C1 segment of cervical spinal cord (tissue), 14 donors: ENCODE measurements at places on chromosomes 12 and 14.

DNA sequence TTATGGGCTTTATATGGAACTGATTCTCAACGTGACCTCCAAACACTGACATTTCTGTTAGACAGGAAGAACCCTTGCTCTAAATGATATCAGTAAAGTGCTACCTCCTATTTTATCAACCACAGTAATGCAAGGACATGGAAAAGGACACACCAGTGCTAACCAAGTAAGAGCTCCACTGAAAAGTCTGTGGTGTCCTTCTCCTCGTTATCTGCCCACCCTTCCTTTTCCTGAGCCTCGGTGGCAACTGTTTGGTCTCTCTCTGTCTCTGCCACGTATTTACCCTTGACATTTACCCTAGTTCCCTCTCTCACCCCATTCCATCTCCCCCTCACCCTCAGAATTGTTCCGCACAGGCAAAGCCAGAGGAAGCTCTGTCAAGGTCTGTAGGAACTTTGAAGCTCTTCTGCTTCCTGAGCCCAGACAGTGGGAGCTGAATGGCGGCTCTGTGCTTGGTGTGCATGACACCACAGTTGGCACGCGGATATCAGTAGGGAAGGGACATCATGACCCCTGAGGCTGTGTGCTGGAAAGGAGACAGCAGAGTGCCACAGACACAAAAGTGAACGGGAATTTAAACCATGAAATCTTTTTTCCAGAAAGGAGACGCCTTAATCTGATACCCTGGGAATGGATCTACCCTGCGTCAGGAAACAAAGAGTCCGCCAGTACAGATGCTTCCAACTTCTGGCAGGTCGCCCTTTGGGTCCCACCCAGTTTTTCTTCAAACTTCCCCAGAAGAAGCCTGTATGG is 50.8 kb downstream of the NTN4 start:
- DNase-seq, result peak; percentile 2

DNA sequence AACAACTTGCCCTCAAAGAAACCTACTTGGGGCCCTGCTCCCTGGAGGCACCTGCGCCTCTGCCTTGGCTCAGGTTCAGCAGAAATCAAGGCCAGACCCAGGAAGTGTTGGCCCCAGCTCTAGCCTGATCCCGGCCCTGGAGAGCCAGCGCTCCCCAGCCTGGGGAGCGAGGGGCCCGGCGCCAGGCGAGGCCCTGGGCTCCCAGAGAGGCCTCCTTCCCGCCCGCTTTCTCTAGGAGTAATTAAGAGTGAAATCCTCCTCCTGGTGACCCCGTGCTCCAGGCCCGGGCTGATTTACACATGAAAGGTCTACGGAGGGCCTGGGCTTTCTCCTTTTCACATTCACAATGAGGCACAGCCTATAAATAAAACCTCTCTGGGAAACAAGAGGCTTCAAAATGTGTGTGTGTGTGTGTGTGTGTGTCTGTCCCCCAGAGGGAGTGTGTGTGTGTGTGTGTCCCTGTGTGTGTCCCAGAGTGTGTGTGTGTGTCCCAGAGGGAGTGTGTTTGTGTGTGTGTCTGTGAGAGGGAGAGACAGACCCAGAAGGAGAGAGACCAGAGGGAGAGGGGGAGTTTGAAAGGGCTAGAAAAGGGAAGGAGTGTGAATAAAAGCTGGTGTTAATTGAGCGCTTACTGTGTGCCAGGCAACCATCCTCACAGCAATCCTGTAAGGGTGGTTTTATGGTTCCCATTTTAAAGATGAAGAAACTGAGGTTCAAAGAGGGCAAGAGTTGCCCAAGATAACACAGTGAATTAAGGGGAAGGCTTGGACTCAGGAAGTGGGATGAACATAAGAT is 23.8 kb upstream of the COX6A1 start:
- peak; percentile 33 for DNase-seq

DNA sequence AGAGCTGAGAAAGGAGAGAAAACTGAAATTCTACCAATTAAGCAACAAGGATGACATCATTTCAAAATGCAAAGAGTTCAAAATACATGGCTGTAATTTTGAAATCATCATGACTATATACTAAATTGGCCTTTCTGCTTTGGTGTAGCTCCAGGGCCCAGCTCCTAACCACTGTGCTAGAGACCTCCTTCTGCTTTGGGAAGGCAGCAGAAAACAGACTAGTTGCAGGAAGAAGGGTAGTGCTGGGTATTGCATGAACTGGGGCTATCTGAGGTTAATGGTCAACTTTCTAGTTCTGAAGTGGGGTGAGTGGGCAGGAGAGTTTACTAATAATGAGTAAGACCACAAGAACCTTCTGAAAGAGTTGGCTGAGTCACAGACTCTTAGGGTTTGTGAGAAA is 66.2 kb downstream of the PTGER2 start:
- no peak for DNase-seq

DNA sequence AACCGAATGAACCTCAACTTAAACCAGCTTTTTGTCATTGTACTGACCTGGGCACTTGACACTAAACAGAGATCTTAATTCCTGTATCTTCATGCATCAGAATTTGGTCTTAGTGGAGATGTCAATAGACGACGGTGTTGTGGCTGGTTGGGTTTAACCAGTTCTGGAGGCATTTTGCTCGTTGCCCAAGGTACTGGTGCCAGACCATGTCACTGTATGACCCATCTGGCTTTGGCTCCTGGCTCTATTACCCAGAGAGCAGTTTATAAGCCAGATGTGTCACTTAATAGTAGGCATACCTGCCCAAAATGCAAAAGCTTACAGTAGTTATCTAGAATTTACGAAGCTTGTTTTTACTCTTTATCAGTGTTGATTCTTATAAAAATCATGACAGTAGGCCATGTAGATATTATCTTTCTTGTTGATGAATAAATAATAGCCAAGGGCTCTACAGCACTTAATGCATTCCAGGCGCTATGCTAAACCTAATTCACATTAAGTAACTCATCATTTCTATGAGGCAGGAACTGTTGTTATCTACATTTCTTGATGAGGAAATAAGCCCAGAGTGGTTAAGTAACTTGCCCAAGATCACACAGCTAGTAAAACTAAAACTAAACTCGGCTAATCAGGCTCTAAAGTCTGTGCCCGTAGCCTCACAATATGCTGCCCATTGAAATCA is 179.7 kb upstream of the HIF1A start:
- DNase-seq, result no peak

- DNase-seq, result no peak
Measured at GRCh38 chr12:49744363-49744885, 3.1 kb downstream of the TMBIM6 start.

DNA sequence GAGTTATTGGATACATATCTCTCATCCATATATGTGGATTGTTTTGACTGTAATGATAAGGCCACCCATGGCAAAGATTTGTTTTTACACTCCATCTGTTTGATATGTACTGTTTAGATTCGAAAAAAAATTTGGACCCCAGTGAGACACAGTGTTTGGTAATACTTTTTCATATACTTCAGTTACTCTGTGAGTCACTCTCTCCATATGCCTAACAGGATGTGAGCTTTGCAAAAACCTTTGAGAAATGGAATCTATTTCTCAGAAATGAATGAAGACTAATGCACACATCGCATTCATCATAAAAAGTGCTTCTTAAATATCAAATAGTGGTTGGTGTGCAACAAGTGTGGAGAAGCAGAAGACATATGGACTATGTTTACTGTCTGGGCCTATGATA is 781.5 kb downstream of the SLC6A15 start:
- DNase-seq, result no peak

DNA sequence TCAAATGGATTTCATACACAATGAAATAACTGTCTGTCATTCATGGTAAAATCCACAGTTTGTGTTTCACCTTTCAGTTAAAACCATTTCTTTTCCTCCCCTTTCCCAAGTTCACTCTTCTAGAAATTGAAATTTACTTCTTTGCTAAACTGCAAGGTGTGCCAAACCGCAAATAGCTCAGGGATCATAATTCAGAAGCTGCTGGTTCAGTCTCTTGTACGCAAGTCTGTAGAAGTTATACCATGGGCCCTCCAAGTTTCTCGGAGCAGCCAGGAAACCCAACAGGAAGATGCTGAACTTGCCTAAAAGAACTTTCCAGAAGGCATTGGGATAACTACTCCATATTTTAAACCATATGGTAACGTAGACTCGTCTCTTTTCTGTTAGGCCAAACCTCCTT is 268.9 kb downstream of the FLRT2 start:
- no peak for DNase-seq

GRCh38 chr14:85595981-85596380 is 66.0 kb downstream of the FLRT2 start:
- DNase-seq, result no peak

GRCh38 chr12:93366422-93366821 is 11.3 kb upstream of the NUDT4 start:
- no peak for DNase-seq

DNA sequence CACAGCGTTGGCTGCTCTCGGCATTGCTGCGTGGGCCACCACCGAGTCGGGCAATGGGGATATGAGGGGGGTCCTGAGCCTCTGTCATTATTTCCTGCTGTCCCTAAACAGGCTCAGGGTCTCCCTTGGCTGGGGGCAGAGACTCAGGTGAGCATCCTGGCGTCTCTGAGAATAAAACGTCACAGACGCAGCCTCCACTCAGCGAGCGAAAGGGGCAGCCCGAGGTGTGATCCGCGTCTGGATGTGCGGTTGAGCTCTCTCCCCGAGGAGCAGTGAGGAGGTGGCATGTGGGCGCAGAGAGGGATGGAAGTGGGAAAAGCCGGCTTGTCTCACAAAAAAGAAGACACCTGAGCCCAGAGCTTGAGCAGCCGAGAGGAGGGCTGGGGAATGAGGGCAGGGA is 62.6 kb downstream of the GALNT9 start:
- no peak for DNase-seq

GRCh38 chr12:3596703-3597415 is 105.9 kb downstream of the PRMT8 start:
- no peak for DNase-seq

- DNase-seq, result no peak
Measured at GRCh38 chr12:52366738-52367485, at the start of gene KRT85. Gene KRT85, minus strand, starts transcription at chr12:52367481. Its CDS starts 76 bp downstream, at chr12:52367405.

DNA sequence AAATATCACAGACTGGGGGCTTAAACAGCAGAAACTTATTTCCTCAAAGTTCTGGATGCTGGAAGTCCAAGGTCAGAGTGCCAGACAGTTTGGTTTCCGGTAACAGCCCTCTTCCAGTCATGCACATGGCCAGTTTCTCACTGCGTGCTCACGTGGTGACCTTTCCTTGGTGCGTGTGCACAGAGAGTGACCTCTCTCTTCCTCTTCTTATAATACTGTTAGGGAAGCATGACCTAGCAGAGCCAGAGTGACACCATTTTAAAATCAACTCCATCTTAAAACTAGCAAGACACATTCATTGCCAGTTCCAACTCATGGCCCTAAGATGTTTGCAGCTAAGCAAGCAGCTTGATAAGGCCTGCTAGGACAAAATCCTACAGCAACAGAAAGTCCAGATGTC is 221.5 kb upstream of the DAAM1 start:
- no peak for DNase-seq

GRCh38 chr14:85533023-85533860 is 3.3 kb downstream of the FLRT2 start:
- DNase-seq, result no peak

- no peak for DNase-seq
Measured at GRCh38 chr12:105561546-105562198, 231.2 kb downstream of the C12orf75 start.

DNA sequence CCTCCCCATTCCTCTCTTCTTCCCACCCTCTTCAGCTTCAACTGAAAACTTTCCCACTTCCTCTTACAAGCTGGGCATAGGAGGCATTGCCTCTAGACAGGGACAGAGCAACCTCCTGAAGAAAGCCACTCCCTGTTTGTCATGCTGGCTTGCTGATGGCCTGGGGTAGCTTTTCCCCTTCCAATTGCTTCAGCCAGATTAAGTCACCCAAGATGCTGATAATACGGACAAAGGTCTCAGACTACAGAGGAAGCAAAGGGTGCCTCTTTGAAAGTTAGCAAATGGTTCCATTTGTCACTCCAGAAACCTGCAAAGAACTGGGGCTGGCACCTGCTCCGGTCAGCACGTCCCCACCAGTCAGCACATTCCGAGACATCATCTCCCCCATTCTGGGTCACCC is 6.0 kb downstream of the KRT2 start:
- no peak for DNase-seq

DNA sequence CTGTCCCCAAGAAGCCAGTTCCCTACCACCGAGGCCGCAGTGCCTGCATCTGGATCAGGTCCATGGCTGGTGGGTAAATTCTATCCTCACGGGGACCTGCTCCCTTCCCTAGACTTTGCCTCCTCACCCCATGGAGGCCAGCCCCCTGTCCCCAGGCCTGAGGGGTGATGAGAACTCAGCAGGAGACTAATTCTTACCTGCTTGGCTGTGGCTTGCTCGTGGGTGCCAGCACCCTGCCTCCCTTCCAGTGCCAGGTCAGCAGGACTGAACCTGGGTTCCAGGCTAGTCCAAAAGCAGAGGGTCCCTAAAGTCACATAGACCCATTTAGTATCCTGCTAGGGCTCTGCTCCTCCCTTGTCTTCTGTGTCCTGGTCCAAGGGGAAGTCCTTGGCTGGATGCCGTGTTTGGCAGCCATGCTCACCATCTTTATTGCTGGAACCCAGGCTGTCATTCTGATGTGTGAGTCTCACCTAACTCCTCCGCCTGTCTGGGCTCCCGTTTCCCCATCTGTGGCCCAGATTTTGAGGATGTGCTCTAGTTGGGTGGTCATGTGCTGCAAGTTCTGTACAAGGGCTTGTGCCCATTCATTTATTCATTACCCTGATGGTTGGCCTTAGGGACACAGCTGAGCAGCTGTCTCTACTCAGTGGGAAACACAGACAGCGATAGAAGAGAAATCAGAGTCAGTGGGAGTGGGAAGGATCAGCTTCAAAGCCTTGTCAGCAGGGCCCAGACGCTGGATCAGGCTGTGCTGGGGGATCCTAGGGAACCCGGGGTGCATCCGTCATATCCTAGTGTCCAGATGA is 949 bp downstream of the PLBD2 start:
- DNase-seq, result peak; percentile 64

DNA sequence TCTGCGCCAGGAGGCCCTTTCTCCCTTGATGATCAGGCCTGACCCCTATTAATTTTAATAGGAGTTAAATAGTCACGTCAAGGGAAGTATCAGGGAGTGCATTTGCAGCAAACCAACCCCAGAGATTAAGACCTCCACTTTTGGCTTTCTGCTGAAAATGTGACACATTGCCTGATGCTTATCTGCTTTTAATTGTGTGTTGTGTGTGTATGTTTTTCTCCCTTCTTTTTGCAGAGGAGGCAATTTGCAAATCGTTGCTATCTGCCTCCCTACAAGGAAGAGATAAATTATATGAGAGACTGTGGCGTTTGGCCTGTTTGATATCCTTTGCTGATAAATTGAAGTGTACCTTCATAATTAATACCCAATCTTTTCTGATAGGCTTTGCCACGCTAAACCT is 822.9 kb downstream of the VRK1 start:
- no peak for DNase-seq

GRCh38 chr12:116484807-116485206 is 74.4 kb upstream of the MAP1LC3B2 start:
- no peak for DNase-seq

GRCh38 chr14:102655137-102655536 is 62.7 kb downstream of the RCOR1 start:
- no peak for DNase-seq

DNA sequence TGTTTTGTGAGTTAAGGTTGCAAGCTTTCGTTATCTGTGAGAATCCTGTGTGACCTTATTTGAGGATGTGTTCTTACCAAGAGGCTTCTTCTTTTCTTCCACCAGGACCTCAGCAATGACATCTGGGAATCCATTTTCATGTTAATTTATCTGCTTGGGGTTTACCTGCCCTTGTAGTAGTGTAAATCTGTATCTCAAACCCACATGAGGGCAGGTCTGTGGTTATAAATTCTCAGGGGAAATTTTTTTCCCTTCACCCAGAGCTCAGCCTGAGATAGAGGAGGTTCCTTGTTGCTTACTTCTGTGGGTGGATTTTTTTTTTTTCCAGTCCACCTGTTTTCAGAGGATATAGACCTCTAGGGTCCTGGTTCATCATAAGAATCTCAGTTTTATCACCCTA is 70.8 kb downstream of the AKAP6 start:
- DNase-seq, result no peak
